ENCODE measurements at places on chromosomes 7 and 10.

GRCh38 chr10:23912884-23913404 lies 296.0 kb upstream of the KIAA1217 start:
- DNase-seq: no peak

DNA sequence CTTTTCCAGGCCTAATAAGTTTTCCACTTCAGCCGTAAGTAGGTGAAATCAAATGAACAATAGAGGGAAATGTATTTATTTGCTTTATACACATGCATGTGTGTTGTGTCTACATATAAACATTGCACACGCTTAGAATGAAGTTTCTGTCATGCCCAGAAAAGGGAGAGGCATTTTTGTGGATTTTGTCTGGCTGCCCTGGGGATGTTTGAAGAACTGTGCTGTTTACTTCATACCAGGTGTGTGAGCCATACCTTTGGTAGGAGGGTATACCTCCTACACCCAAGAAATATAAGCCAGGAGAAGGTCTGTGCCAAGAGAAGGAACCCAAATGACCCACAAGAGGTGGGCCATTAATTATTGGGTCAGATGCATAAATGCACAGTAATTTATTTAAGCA lies 12.8 kb downstream of the GATAD1 start:
- no peak for DNase-seq

DNA sequence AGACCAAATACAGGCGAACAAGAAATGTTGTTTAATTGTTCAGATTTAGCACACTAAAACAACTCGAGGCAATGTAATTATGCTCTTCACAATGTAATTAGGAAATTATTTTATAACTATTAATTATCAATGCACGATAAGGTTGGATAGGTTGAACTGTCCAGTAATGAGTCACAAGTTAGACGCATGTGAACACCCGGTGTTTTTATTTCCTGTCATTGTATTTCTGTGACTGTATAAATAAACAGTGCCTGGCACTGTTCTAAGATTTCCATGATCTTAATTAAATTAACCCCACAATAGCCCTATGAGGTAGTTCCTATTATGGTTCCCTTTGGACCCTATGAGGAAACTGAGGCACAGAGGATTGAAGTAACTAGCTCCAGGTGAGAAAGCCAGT lies 26.2 kb downstream of the C10orf105 start:
- no peak for DNase-seq

DNA sequence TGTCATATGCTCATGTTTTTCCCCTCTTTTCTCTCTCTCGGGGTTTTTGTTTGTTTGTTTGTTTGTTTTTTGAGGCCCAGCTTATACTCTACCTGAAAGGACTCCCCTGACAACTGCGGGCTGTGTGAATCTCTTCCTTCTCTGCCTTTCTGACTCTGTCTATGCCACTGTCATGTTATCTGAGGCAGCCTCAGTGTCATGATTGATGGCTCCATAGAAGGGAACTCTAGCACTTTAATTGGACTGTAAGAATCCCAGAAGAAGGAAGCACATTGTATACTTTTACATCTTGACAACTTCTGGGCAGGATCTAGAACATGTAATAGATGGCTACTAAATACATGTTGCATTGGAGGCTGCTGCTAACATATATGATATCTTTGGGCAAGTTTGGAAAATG lies 25.4 kb downstream of the AKR1B15 start:
- DNase-seq: no peak

DNA sequence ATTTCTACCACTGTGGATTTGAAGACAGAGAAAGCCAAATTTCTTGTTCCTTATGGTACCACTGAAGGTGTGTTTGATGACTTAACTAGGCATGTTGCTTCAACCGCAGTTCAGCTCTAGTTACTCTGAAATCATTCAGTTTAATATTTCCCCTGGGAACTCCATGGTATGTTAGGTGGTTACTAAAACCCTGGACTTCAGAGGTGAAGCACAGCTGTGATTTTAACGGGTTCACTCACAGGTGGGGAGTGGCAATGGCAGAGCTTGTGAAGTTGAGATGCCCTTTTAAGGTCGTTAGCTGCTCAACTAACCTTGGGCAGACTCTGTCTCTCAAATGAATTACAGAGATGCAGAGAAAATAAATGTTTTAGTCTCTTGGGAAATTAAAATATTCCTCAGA lies 163.6 kb upstream of the PHYHIPL start:
- no peak for DNase-seq

- no peak for DNase-seq
Measured at GRCh38 chr7:17746020-17746530, 194.2 kb downstream of the SNX13 start.

- no peak for DNase-seq
Measured at GRCh38 chr7:138125598-138126111, 49.4 kb downstream of the AKR1D1 start.

DNA sequence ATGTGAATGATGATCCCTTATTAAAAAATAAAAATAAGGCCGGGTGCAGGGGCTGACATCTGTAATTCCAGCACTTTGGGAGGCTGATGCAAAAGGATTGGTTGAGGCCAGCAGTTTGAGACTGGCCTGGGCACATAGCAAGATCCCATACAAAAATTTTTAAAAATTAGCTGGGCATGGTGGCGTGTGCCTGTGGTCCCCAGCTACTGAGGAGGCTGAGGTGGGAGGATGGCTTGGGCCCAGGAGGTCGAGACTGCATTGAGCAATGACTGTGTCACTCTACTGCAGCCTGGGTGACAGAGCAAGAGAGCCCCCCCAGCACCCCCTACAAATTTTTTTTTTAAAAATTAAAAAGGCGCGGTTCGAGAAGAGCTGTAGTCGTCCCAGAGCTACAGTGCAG lies 1.2 kb upstream of the BRI3 start:
- no peak for DNase-seq

- DNase-seq: no peak
Measured at GRCh38 chr10:95214369-95214768, 20.3 kb downstream of the ACSM6 start.

DNA sequence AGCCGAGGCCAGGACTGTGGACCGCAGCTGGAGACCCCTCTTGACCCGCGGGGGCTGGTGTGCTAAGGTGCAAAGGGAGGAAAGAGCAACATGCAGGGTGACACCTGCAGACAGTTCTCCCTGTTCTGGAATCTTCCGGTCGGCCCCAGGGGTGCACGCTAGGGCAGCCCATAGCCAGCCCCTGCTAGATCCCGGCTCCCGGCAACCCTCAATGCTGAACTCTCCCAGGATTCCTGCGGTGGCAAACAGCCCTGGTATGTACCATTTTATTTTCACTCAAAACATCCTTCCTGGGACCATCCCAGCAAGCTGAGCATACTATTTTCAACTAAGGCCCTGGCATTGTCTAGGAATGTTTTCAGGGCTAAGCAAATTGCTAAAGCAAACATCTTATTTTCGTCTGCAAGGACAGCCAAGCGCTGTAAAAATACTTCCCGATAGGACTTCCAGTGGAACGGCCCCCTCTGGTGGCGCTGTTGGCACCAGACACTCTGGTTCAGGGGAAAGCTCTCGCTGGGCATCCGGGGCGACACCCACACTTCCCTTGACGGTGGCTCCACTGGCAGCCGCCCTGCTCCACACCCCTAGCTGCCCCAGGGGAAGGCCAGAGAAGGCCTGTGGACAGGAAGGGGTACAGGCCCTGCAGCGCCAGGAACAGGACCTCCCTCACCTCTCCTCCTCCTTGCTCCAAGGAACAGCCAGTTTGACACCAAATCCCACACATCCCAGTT lies 99.4 kb downstream of the CTBP2 start:
- DNase-seq: peak; percentile 94

DNA sequence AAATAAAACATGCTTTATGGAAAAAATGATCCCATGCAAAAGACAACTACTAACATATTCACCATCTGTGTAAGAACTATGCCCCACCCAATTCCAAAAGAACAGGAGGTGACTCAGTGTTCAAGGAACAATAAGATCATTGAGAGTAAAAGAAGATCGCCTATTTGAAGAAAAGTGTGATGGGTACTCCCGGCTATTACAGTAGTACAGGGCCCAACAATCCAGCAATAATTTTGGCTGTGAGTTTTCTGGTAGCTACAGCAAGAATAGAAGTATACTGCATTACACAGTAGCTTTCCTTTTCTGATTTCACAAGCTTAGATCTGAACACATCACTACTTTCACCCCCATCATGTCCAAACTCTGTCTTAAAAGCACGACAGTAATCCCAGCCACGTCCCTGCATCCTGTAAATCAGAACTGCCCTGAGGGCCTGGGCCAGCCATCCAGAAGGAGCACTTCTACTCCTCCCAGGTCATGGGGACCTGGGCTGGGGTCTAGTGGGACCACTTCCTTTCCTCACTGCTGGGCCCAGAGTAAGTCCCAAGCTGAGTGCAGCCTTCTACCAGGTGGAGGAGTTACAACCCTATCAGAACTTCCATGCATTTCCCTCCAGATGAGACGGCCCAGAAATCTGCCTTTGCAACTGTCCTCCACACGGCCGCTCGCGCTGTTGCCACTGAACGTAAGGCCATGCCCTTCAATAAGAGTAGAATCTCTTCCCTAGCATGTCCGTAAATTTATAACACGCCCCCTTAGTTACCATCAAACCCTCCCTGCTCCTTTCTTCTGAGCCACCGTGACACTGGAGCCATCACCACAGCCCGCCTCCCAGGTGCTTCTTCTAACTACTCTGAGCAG lies 7.9 kb downstream of the ESYT2 start:
- DNase-seq: no peak

DNA sequence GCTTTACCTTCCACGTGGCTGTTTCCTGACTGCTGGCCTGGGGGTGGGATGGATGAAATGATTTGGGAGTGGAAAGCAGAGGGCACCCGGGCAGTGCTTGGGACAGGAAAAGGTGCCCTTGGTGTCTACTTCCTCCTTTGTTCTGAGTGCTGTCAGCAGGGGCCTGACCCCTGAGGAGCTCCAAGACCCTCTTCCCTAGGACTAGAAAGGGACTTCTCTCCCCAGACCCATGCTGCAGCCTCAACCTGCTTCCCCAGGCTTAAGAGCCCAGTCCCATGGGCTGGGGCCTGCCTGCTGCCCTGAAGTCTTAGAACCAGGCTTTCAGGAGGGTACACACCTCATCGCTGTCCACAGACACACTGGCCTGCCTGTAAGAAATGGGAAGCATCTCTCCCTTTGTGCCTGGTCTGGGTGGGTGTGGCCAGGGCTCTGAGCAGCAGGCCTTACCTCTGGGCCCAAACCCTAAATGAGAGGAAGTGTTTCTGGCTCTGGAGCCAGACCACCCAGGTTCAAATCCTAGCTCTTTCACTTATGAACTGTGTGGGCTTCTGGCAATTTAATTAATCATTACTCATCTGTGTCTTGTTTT lies 12.9 kb downstream of the CDH23 start:
- DNase-seq: no peak

GRCh38 chr7:113142385-113143119 lies 24.2 kb upstream of the SMIM30 start:
- no peak for DNase-seq

DNA sequence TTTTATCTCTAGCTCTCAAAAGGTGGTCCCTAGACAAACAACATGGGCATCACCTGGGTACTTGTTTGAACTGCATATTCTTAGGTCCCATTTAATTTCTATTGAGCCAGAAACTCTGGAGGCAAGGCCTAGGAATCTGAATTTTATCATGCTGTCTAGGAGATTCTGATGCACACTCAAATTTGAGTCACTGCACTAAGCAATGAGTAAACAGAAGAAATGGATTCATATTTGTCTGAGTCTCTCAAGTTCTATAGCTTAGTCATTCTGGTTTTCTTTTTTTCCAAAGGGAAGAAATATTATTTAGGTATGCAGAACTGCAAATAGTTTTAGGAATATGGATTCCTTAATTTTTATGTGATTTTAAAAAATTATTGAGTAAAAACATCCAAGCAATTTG lies 185.5 kb downstream of the SEMA3A start:
- no peak for DNase-seq

GRCh38 chr10:105702211-105702610 lies 1061.1 kb downstream of the SORCS3 start:
- DNase-seq: no peak

DNA sequence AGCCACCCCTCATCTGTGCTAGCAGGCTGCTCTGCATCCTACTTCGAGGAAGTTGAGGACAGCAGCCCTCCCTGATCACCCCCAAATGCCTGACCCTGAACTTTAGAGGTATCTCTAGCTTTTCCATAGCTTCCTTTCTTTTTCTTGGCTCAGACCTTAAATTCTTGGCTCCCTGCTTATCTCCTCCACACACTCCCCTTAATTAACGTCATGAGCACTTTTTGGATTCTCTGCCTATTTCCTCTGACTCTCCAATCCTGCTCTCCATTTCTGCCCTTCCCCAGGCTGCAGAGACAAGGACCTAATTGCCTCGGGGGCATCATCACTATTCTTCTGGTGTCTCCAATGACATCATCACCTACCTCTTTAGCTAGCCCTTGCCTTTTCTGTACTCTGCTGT lies 40.8 kb upstream of the SEC61G start:
- no peak for DNase-seq

DNA sequence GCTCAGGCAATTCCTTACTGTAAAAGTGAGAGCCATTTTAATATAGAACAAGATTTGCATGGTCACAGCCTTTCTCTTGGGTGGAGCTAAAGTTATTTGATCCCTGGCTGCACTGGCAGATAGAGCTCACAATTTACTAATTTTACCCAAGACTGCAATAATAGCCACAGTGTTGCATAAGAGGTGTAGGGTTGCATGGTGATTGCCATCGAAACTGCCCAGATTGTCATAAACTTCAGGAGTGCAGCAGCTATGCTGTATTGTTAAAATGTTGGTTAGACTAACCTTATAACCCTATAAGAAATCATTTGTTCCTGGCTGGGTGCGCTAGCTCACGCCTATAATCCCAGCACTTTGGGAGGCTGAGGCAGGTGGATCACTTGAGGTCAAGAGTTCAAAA lies 50.0 kb downstream of the VCL start:
- no peak for DNase-seq

DNA sequence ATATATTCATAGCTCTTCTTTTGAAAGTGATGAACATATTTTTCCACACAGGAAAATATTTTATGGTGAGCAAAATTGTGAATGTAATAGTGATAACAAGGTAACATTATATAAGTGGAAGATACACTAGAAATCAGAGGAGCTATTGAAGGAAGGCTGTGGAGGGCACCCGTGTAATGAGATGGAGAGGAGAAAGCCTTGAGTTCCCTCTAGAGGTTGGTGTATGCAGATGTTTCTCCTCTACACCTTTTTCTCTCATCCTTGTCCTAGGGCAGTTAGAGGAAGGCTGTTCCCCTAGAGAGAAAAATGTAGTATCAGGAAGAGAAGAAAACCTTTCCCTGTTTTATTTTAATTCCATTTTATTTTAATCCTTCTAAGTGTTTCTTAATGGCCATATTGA lies 54.6 kb upstream of the NRG3 start:
- DNase-seq: no peak

DNA sequence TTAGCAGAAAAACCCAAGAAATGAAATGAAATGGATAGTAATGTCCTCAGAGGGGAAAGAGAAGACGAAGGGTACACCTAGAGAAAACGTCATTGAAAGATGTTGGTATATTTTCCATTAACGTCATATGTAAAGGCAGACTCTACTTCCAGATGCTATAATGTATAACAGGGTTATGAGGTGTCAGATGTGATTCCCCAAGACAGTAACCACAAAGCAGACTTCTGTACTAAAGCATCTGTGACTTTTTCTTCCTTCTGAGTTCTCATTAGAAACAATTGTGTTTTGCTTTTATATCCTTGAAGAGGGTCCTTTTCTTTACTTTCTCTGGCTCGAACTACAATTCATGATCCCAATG lies 37.4 kb downstream of the LRRC72 start:
- no peak for DNase-seq

- DNase-seq: no peak
Measured at GRCh38 chr10:113739031-113739430, 12.5 kb upstream of the PLEKHS1 start.
